ENCODE measurements at places on chromosomes 16 and 17.
A peak's percentile ranks its signal among the peaks of the same experiment; 100 is the strongest.

- DNase-seq = no peak
Measured at GRCh38 chr17:3610523-3610922, 1.3 kb upstream of the TRPV1 start.

- DNase-seq = no peak
Measured at GRCh38 chr17:6695051-6695450, 18.1 kb downstream of the SLC13A5 start.

- no peak for DNase-seq
Measured at GRCh38 chr16:7331997-7332396, 648 bp upstream of the RBFOX1 start.

DNA sequence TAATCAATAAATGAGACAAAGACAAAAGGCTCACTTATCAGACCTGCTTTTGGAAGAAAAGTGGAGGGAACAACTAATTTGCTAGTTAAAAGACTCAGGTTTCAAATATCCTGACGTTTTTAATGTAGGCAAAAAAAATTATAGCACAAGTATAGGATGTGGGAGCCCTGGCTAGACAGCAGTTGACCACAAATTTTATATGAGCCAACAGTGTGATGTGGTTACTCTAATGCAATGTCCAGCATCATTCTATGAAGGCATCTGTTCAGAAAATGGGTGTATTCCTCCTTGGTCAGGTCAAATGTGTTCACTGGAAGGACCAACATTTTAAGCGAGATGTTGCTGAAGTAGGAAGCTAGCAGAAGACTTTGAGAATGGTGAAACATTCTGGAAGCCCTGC is 237.4 kb downstream of the MAP2K6 start:
- DNase-seq = no peak

DNA sequence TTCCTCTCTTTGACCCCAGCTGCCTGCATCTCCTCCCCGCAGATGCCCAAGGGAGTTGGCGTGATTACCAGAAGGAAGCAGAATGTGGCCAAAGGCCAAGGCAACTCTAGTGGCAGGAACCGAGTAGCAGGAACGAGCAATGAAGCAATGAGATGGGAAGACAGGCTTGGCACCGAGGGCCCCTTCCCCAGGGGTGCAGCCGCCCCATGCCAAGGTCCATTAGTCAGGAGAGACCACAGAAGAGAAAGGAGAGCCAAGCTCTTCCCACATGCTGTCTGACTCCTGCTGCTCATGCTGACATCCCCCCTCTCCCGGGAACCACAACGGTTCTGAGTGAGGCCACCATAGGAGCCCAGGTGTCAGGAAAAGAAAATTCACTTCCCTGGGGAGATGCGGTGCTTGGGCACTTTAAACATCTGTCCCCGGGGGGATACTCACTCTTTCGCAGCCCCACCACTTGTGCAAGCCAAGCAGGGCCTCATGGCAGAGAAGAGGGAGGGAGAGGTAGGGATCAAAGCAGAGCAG is 67.4 kb downstream of the MYO18A start:
- DNase-seq = no peak

- DNase-seq = no peak
Measured at GRCh38 chr16:10812312-10813098, 6.1 kb downstream of the TVP23A start.

DNA sequence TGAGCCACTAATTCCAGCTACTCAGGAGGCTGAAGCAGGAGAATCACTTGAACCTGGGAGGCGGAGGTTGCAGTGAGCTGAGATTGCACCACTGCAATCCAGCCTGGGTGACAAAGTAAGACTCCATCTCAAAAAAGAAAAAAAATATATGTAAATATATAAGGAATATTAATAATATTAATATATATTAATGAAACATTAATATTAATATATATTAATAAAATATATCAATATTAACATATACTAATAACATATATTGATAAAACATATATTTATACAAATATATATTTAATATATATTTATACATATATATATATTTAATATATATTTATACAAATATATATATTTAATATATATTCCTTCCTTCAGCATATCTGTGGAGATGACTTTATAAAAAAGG is 338.0 kb downstream of the NPIPA8 start:
- DNase-seq = no peak

GRCh38 chr16:76777721-76778465 is 413.1 kb upstream of the MON1B start:
- DNase-seq = no peak

- DNase-seq = peak; percentile 49
Measured at GRCh38 chr17:45410144-45411091, 22.3 kb downstream of the ARHGAP27 start.

DNA sequence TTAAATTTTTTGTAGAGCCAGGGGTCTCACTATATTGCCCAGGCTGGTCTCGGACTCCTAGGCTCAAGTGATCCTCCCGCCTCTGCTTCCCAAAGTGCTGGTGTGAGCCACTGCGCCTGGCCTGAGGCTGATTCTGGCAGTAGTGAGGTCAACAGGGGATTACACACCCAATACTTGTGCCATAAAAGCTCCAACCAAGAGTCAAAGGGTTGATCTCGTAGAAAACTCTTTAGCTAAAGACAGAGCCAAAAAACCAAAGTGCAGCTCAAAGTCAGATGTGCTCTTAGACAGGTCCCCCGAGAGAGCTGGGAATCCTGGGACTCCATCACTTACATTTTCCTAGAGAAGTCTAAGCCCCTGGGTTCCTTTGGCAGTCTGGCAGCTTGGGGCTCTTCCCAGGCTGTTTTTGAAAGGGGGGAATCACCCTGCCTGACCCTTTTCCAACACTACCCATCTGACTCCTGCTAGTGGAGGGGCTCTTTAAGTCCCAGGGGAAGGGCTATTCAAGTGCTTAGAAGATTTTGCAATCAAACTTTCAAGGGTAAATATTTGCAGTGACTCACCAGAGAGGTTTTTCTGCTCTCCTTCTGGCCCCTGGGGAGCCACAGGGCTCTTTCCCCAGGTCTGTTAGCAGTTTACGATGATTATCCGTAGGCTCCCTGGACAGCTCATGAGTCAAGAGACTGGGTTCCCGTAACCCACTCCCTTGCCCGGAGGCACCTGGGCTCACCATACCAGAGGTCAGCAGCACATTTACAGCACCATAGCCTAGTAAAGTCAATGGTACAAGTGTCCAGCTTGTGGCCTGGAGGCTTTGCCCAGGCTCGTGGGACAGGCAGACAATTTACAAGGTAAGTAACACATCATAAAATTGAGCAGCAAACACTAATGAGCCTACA is 408.7 kb downstream of the SLC39A11 start:
- DNase-seq = no peak

DNA sequence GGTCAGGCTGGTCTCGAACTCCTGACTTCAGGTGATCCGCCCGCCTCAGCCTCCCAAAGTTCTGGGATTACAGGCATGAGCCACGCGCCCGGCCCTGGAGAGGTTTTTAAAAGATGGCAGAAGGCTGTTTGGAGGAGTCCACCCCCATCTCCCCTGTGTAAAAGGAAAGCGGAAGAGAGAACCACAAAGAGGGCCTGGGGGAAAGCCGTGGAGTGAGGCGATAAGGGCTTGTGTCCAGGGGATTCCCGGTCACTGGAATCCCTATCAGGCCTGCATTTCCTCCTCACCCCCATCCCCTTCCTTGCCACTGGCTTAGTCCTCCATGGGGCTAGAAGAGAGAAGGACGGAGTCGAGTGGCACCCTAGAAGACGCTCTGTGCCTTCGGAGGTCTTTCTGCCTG is at the start of gene GP1BA:
TSS of gene GP1BA (plus strand) at position 315 of the 400 bp plus-strand sequence. CDS start 328 bp downstream, outside the sequence.
- no peak for DNase-seq

- no peak for DNase-seq
Measured at GRCh38 chr17:82388223-82388921, 16.8 kb downstream of the UTS2R start.

DNA sequence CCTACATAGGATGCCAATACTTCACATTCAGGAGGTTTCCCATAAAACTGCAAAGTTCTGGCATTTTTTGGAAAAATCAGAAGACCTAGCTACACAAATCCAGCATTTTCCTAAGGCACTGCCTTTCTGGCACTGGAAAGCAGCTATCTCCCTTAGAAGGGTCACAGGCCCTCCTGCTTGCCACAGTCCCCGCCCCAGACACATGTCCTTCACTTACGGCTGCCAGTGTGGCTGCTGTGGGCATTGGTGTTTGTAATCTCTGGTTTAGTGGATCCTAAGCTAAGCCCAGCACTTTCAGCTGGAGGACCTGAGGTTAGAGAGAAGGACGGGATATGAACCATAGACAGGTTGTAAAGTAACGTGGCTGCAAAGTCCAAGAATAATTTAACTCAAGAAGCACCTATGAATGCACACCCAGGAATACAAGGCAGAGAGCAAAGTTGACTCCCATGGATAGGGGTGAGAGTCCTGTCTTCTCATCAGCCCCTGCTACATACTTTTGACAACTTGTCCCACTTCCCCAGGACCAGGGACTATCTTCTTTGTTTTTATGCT is 100.0 kb downstream of the XYLT1 start:
- DNase-seq = no peak

DNA sequence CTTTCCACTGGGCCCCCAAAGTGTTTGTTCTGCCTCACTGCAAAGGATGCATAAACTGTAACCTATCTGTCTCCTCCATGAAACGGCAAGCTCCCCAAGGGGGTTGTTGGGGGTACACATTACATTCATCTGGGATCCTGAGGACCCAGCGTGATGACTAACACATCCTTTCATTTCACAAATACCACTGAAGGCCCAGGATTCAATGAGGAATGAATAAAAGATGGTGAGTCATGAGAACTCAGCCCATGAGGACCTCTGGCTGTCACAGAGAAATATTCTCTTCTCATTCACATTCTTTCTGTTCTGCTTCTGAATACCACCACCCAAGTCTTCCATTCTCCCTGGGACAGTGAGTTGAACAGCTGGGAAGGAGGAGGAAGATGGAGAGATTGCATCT is 149.8 kb downstream of the RBFOX3 start:
- DNase-seq = no peak

DNA sequence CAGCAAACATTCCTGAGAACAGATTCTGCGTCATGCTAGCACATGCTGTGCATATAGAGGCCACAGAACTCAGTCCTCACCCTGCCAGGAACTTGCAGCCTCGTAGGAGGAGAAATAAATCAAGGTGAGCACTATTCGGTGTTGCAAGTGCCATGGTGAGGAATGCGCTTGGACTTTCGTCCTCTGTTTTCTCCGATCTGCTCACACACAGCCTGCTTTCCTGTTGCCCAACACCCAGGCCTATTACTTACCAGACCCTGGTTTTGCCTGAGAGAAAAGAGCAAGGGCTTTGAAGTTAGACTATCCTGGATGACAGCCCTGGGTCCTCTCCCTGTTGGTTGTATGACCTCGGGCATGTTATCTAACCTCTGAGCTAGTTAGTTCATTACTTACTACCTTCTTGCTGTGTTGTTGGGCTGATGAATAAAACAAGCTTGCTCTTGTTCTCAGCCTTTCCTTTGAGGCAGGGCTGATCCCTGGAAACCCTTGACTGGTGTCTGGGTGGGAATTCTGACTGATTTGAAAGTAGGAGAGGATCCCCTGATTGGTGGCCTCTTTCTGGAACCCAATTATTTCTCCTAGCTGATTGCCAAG is 2.9 kb downstream of the ACSF2 start:
- no peak for DNase-seq

- DNase-seq = no peak
Measured at GRCh38 chr16:72126429-72126765, 32.8 kb downstream of the DHX38 start.

DNA sequence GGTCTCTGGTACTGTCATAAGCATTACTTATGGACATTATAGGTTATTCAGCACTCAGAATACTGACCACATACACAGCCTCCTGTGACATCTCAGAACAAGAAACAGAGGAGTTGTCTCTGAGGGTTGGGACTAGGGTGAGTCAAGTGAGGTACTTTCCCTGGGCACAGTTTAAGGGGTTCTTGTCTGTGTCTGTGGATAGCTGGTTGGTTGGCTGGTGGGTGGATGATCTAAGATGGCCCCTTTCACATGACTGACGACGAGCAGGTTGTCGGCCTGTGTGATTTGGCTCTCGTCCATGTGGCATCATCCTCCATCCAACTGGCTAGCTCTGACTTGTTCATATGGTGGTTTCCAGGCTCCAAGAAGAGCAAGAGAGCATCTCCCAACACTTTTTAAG is 163.9 kb downstream of the PRKCB start:
- no peak for DNase-seq

DNA sequence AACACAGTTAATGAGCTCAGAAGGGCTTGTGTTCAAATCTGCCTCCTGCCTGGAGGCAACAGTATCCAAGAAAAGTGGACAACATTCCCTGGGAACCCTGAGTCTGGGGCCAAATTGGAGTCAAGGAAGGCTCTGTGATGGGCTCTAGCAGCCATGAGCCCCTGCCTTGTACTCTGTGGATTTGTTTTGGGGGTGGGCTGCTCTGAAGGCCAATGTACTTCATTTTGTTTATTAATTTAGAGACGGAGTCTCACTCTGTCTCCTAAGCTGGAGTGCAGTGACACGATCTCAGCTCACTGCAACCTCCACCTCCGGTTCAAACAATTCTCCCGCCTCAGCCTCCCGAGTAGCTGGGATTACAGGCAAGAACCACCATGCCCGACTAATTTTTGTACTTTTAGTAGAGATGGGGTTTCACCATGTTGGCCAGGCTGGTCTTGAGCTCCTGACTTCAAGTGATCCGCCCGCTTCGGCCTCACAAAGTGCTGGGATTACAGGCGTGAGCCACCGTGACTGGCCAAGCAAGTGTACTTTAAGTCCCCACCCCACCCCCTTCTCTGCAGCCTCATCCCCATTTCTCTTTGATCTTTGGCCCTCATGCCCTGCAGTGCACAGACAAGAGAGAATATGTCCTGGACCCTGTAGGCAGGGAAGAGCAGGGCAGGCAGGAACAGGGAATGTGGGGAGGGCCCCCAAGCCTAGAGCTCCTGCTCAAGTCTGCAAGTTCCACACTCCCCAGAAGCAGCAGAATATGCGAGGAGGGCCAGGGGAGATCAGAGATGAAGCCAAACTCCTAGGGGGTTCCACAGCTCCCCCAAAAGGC is 2.7 kb upstream of the GIP start:
- no peak for DNase-seq

DNA sequence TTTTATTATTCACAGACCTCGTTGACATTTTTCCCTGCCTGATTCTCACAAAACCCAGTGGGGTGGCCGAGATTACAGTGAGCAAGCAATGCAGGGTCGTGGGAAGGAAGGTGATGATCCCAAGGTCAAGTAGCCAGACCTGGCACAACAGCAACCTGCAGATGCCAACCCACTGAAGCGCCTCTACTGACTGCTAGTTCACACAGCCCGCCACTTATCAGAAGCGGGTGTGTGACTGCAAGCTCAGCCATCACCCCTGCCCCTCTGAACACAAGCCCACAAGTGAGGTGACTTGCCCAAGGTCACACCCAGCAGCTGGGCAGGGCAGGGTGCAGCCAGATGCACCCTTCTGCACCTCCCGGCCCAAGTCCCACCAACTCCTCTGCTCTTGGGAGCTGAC is 7.1 kb downstream of the TFAP4 start:
- no peak for DNase-seq

- DNase-seq = no peak
Measured at GRCh38 chr16:81181013-81181720, 57.3 kb upstream of the BCO1 start.

DNA sequence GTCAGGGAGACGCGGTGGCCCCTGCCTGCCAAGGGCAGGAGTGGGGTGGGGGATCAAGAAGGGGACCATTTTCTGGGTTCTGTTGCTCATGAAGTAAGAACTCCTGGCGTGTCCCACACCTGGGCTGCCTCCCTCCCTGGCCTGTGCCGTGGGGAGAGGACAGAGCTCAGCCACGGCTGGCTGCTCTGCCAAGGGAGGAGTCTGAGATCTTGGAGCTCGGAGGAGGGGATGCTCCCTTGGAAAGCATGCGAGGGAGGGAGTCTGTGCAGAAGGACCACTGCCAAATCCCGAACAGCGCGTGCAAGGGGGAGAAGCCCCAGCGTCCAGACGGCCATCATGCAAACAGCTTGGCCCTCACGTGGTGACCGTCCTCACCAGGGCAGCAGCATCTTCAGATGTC is 64.2 kb upstream of the ZNF469 start:
- DNase-seq = no peak

- no peak for DNase-seq
Measured at GRCh38 chr17:17873450-17873991, 36.7 kb upstream of the SREBF1 start.
